ENCODE measurements at places on chromosomes 16 and 17. TPM values are rescaled to one million over a fixed set of nuclear protein-coding genes. Genes with fewer than 3 reads are reported as not detected.

DNA sequence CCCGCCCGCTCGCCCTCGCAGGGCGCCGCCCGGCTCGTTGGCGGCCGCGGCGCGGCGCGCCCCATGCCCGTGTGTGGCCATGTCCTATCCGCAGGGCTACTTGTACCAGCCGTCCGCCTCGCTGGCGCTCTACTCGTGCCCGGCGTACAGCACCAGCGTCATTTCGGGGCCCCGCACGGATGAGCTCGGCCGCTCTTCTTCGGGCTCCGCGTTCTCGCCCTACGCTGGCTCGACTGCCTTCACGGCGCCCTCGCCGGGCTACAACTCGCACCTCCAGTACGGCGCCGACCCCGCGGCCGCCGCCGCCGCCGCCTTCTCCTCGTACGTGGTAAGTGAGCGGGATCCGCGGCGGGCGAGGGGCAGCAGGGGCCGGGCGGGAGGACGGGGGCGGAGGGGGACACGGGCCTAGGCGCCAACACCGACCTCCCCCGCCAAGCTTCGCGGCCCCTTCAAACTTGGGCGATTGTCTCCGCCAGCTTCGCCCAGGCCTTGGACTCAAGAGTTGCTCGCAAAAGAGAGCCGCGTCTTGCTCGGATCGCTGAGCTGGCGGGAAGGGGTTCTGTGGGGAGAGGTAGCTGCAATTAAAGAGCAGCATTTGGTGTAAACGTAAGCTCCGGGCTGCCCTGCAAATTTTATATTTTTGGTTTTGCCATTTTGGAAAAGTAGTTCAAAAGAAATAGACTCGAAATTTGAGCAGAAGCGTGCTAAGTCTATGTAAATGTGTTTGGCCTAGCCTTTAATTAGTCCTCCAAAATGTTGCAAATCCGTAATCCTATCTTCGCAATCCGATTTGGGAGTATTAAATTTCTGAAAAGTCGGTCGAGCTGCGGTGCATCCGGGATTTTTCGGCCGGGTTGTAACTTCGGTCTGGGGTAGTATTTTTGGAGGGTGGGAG, 702 bp downstream of the IRX5 start:
- no peak overlapping the region for H3K27ac ChIP-seq
- no peak overlapping the region for H3K4me3 ChIP-seq
- no peaks in the 10 kb centered on the region for H3K36me3 ChIP-seq
- H3K27me3 ChIP-seq: peaks cover 39% of the 10 kb centered on the region

DNA sequence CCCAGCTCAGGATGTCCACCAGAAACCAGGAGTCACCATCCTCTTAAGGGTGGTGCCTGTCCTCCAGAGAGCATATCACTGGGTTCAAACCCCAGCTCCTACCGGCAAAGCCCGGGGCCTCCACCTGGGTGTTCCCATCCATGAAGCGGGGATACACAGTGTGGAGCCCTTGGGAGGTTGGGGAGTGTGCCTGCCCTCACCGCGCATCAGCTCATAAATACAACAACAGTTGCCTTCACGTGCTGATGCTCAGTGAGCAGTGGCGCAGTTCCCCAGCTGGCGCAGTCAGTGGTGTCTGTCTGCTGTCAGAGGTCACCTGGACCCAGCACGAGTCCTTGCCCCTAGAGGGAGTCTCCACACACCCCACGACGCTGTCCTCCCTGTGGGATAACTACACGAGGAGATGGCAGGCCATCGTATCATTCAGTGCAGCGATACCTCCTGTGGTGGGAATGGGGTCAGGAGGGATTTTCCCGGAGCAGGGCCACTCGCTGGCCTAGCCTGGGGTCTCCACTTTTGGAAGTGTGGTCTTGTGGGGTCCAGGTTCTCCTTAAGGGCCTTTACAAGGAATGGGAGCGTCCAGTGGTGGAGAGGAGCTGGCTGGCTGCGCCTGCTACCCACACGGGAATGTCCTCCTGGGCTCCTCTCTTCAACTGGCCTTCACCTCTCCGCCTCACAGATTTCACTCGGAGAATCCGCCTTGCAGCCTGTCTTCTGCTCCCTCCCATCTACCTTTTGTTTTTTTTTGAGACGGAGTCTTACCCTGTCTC, 2.3 kb upstream of the ELOB start:
- peaks cover 25% of the 10 kb centered on the region for H3K4me1 ChIP-seq
- no peak overlapping the region for H3K4me3 ChIP-seq
- no peaks in the 10 kb centered on the region for H3K27me3 ChIP-seq
- no peak for DNase-seq

- no peak overlapping the region for H3K27ac ChIP-seq
- H3K36me3 ChIP-seq: no peaks in the 10 kb centered on the region
- peak; percentile 44 for DNase-seq
- no peaks in the 10 kb centered on the region for H3K27me3 ChIP-seq
- no peak overlapping the region for H3K4me3 ChIP-seq
Measured at GRCh38 chr16:11056090-11056992, 112.0 kb downstream of the CLEC16A start.

DNA sequence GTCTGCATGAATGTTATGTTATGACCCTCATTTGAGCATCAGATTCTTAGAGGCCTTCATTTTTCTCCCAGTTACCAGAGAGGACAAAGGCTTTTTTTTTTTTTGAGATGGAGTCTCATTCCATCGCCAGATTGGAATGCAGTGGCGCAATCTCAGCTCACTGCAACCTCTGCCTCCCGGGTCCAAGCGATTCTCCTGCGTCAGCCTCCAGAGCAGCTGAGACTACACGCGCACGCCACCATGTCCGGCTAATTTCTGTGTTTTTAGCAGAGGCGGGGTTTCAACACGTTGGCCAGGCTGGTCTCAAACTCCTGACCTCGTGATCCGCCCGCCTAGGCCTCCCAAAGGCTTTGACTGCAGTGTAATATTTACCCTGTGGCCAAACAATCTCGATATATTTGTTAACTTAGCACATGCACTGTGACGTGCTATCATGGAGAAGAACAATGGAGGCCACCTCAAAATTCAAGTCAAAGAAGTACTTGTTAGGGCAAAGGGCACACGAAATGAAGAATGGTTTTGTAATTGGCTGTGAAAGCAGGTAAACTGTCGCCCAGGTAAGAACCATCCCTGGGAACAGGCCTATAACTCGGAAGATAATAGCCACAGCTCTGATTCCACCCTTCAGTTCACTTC, 303.4 kb downstream of the SLC39A11 start:
- no peaks in the 10 kb centered on the region for H3K36me3 ChIP-seq
- peaks cover 31% of the 10 kb centered on the region for H3K4me1 ChIP-seq
- H3K27ac ChIP-seq: peak overlapping the region; percentile 37
- peak; percentile 85 for DNase-seq
- H3K4me3 ChIP-seq: no peak overlapping the region
- no peaks in the 10 kb centered on the region for H3K27me3 ChIP-seq

DNA sequence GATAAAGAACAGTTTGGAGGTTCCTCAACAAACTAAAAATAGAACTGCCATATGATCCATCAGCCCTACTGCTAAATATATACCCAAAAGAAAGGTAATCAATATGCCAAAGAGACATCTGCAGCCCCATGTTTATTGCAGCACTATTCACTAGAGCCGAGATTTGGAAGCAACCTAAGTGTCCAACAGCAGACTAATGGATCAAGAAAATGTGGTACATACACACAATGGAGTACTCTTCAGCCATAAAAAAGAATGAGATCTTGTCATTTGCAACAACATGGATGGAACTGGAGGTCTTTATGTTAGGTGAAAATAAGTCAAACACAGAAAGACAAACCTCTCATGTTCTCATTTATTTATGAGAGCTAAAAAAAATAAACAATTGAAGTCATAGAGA, 48.8 kb upstream of the NACA2 start:
- no peak overlapping the region for H3K4me3 ChIP-seq
- H3K27me3 ChIP-seq: no peaks in the 10 kb centered on the region
- no peaks in the 10 kb centered on the region for H3K4me1 ChIP-seq
- H3K27ac ChIP-seq: no peak overlapping the region
- no peak for DNase-seq

- no peaks in the 10 kb centered on the region for H3K36me3 ChIP-seq
- no peak overlapping the region for H3K27ac ChIP-seq
- no peak overlapping the region for H3K4me3 ChIP-seq
- no peak for DNase-seq
- H3K4me1 ChIP-seq: no peaks in the 10 kb centered on the region
- no peaks in the 10 kb centered on the region for H3K27me3 ChIP-seq
Measured at GRCh38 chr17:6476076-6476809, 32.0 kb downstream of the PIMREG start.

DNA sequence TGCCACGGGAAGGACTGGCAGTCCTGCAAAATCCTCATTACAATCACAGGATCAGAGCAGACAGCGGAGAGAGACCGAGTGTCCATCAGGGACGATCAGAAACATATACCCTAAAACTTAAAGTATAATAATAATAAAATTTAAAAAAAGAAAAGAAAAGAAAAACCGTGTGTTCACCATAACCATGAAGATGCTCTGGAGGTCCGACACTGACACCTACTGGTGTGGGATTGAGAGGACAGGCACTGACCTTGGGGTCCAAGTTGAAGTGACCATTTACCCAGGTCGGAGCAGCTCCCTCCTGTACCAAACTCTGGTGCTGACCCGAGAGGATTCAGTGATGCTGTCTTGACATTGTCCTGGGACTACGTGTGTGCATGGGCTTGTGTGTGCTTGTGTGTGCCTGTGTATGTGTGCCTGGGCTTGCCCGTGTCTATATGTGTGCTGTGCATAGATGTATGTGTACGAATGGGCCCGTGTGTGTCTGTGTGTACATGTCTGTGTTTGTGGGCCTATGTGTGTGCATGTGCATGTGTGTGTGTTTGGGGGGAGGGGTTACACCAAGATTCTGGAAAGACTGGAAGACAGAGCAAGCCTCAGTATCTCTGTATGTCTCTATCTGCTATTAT, 10.0 kb upstream of the CD300LD start:
- no peaks in the 10 kb centered on the region for H3K36me3 ChIP-seq
- H3K27ac ChIP-seq: no peak overlapping the region

- H3K4me3 ChIP-seq: no peak overlapping the region
- H3K4me1 ChIP-seq: peaks cover 73% of the 10 kb centered on the region
- H3K36me3 ChIP-seq: no peaks in the 10 kb centered on the region
- H3K27ac ChIP-seq: peak overlapping the region; percentile 10
Measured at GRCh38 chr17:31508288-31509094, 117.0 kb downstream of the RAB11FIP4 start.

GRCh38 chr17:78878871-78879527, 24.0 kb downstream of the CEP295NL start:
- no peak overlapping the region for H3K4me3 ChIP-seq
- DNase-seq: no peak
- H3K27ac ChIP-seq: no peak overlapping the region
- peaks cover 19% of the 10 kb centered on the region for H3K4me1 ChIP-seq
- no peaks in the 10 kb centered on the region for H3K36me3 ChIP-seq
- H3K27me3 ChIP-seq: no peaks in the 10 kb centered on the region

- H3K27me3 ChIP-seq: peaks cover 13% of the 10 kb centered on the region
- no peaks in the 10 kb centered on the region for H3K4me1 ChIP-seq
Measured at GRCh38 chr17:56636265-56636664, 42.8 kb downstream of the NOG start.

DNA sequence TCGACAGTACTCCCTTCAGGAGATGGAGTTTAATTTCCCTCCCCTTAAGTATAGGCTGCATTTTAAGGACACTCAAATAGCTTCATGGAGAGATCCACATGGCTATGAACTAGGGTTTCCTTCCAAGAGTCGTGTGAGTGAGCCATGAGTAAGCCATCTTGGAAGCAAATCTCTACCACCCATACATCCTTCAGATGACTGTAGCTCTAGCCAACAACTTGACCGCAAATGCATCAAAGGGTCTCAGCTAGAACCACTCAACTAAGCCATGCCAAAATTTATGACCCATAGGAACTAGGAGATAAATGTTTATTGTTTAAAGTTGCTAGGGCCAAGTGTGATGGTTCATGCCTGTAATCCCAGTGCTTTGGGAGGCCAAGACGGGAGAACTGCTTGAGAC, 43.4 kb downstream of the METTL16 start:
- H3K36me3 ChIP-seq: peaks cover 62% of the 10 kb centered on the region
- DNase-seq: no peak
- H3K27me3 ChIP-seq: no peaks in the 10 kb centered on the region
- no peak overlapping the region for H3K4me3 ChIP-seq
- no peak overlapping the region for H3K27ac ChIP-seq

- H3K27ac ChIP-seq: peak overlapping the region; percentile 73
- peaks cover 89% of the 10 kb centered on the region for H3K4me1 ChIP-seq
- no peaks in the 10 kb centered on the region for H3K27me3 ChIP-seq
- no peak overlapping the region for H3K4me3 ChIP-seq
- H3K36me3 ChIP-seq: no peaks in the 10 kb centered on the region
- DNase-seq: no peak
Measured at GRCh38 chr17:68390888-68391545, 66.3 kb downstream of the WIPI1 start.

DNA sequence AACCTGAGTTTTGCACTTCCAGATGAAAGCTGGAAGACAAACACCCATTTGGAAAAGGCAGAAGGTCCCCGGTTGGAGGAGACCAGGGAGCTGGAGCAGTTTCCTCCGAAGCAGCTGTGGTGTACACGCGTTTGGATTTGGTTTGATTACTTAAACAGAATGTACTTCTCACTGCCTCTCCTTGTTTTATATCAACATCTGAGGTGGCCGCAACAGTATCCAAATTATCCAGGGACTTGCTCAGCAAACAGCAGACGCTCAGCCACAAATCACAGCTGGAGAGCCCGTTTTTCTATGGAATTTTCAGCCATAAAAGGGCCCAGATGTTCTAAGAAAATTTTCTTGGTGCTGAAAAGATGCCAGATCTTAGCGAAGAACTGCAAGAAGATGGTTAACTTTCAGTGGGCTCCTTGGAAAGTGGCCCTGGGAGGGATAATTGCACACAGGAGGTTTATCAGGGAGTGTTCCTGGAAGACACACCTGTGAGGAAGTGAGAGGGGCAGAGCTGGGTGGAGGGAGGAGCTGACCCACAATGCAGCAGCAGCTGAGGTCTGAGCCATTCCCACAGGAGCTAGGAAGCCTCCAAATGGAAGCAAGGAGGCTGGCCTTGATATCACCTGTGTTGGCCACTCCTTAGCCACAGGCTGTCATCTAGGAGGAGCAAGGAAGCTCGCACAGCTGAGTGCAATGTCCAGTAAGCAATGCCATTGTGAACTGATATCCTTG, 28.9 kb upstream of the CDH5 start:
- no peak overlapping the region for H3K4me3 ChIP-seq
- DNase-seq: no peak
- no peaks in the 10 kb centered on the region for H3K36me3 ChIP-seq
- no peak overlapping the region for H3K27ac ChIP-seq

GRCh38 chr17:12859520-12859919, 70.2 kb downstream of the ARHGAP44 start:
- no peaks in the 10 kb centered on the region for H3K36me3 ChIP-seq
- no peak overlapping the region for H3K27ac ChIP-seq
- H3K27me3 ChIP-seq: no peaks in the 10 kb centered on the region
- DNase-seq: no peak

GRCh38 chr17:48841395-48841831, 10.6 kb downstream of the CALCOCO2 start:
- peaks cover 36% of the 10 kb centered on the region for H3K36me3 ChIP-seq
- H3K27ac ChIP-seq: no peak overlapping the region
- no peak for DNase-seq
- no peaks in the 10 kb centered on the region for H3K27me3 ChIP-seq
- H3K4me3 ChIP-seq: no peak overlapping the region
- H3K4me1 ChIP-seq: 0 out of 2 replicates have a peak, but pooled peaks cover 8% of the 10 kb centered on the region

Gene ARSG
- 15.2 TPM for polyA plus RNA-seq

Gene SMPD3
- polyA plus RNA-seq: 0.32 TPM

Gene IQCK
- 3.0 TPM for polyA plus RNA-seq

Gene GGNBP2
- 75.5 TPM for polyA plus RNA-seq

Gene NRN1L
- 1.2 TPM for polyA plus RNA-seq

Measured in HepG2 (cell line).